ENCODE measurements at places on chromosomes 13 and 19.

- no peak for DNase-seq
- H3K4me3 ChIP-seq, result no peak overlapping the region
- H3K36me3 ChIP-seq, result no peaks in the 10 kb centered on the region
- H3K27ac ChIP-seq, result no peak overlapping the region
Measured at GRCh38 chr19:42407816-42408175, 17.7 kb upstream of the CNFN start.

DNA sequence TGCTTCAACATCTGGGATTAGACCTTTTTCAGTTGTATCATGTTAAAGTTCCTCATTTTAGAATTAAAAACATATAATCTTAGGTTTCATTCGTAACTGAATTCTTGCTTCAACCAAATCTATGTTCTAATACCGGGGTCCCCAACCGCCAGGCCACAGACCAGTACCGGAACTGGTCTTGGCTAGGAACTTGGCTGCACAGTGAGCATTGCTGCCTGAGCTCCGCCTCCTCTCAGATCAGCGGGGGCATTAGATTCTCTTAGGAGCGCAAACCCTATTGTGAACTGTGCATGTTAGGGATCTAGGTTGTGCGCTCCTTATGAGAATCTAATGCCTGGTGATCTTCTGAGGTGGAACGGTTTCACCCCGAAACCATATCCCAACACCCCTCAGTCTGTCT lies 19.2 kb downstream of the ITM2B start:
- H3K4me3 ChIP-seq, result no peak overlapping the region
- no peak for DNase-seq

DNA sequence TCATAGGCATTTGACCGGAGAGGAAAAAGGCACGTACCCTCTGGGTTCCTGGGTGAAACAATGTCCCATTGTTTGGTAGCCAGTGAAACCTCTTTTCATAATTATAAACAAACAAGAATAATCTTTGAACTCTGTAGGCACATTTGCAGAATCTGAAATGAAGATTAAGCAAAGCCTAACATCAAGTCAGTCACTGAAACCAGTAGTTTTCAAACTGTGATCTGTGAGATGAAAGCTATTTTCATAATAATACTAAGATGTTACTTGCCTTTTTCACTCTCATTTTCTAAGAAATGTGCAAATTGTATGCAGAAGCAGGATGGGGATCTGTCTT lies 105.4 kb downstream of the WDFY2 start:
- H3K4me1 ChIP-seq, result no peaks in the 10 kb centered on the region
- no peak overlapping the region for H3K27ac ChIP-seq
- H3K36me3 ChIP-seq, result no peaks in the 10 kb centered on the region
- H3K27me3 ChIP-seq, result no peaks in the 10 kb centered on the region
- DNase-seq, result no peak

- no peaks in the 10 kb centered on the region for H3K27me3 ChIP-seq
- no peaks in the 10 kb centered on the region for H3K4me1 ChIP-seq
- DNase-seq, result no peak
- no peak overlapping the region for H3K4me3 ChIP-seq
- H3K36me3 ChIP-seq, result no peaks in the 10 kb centered on the region
- no peak overlapping the region for H3K27ac ChIP-seq
Measured at GRCh38 chr13:44493213-44493812, 82.8 kb downstream of the TSC22D1 start.

DNA sequence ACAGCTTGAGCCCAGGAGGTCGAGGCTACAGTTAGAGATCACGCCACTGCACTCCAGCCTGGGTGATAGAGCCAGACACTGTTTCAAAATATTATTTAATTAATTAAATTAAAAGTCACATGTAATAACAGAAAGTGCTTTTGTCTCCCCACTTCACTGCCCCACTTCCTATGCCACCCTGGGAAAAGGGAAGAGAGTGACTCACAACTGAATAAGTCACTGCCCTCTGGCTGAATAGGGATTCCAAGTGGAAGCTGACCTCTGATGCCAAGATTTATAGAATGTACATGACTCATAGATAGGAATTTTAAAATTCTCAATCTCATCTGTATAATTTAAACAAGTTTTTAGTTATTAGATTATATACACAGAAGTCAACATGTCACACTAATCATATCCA lies 22.2 kb upstream of the ERVV-1 start:
- H3K4me3 ChIP-seq, result no peak overlapping the region
- H3K36me3 ChIP-seq, result no peaks in the 10 kb centered on the region
- no peak overlapping the region for H3K27ac ChIP-seq
- H3K27me3 ChIP-seq, result no peaks in the 10 kb centered on the region
- no peaks in the 10 kb centered on the region for H3K4me1 ChIP-seq

DNA sequence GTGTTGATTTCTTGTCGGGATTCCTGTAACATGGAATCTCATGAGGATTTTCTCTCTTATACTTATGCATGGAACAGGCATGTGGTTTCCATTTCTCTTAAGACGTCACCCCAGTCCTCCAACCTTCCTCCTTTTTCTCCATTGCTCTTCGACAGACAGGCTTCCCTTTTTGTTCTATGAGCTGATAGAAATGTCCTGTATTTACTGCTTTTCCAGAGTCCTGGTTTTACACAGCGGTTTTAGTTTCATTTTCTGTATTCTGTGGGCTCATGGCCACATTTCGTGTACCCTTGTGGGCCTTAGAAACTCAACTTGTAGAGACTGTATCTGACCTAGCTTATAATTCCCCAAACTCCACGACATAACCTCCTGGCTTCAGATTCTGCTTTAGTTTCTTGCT lies 113.1 kb downstream of the PAN3 start:
- no peaks in the 10 kb centered on the region for H3K4me1 ChIP-seq
- H3K27ac ChIP-seq, result no peak overlapping the region
- H3K4me3 ChIP-seq, result no peak overlapping the region
- no peaks in the 10 kb centered on the region for H3K27me3 ChIP-seq
- DNase-seq, result no peak

DNA sequence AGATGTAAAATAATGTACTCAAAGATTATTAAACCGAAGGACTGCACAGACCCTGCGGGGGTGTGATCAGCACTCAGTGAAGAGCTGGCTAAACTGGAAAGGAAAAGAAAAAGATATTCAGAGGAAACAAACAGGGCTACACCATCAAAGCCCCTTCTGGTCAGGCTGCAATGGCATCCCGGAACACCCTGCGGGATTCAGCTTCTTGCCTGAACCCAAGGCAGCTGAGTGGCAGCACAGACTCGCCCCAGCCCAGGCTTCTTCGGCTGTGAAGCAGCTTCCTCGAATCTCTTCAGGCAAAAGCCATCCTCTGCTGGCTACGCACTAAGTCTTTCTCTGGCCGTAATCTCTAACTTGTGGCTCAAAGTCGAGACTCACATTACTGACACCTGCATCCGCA lies 220.9 kb downstream of the TEX29 start:
- no peak for DNase-seq
- no peak overlapping the region for H3K4me3 ChIP-seq
- H3K4me1 ChIP-seq, result no peaks in the 10 kb centered on the region

GRCh38 chr13:33004511-33004910 lies 11.7 kb upstream of the KL start:
- no peaks in the 10 kb centered on the region for H3K4me1 ChIP-seq
- peak; percentile 14 for DNase-seq
- H3K27me3 ChIP-seq, result no peaks in the 10 kb centered on the region
- H3K27ac ChIP-seq, result no peak overlapping the region

DNA sequence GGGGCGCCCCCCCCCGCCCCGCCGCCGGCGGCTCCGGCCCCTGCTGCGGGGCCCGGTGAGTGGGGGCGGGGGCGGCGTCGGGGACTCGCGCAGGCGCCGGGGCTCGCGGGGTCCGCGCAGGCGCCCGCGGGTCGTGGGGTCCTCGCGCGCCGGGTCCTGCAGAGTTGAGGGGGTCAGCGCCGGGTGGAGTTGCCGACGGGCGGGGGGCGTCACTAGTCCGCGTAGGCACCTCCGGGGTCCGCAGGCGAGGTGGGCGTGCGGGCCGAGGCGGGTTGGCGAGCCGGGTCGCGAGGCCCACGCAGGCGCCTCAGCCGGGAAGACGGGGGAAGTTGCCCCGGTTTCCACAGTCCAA lies 365 bp downstream of the PPP6R1 start:
- H3K4me1 ChIP-seq, result peaks cover 3% of the 10 kb centered on the region
- H3K27ac ChIP-seq, result peak overlapping the region; percentile 87
- no peak for DNase-seq

GRCh38 chr19:662207-662961 lies 630 bp downstream of the RNF126 start:
- H3K36me3 ChIP-seq, result peaks cover 6% of the 10 kb centered on the region
- H3K27me3 ChIP-seq, result no peaks in the 10 kb centered on the region
- peaks cover 4% of the 10 kb centered on the region for H3K4me1 ChIP-seq
- peak overlapping the region; percentile 64 for H3K27ac ChIP-seq

- no peak for DNase-seq
- no peaks in the 10 kb centered on the region for H3K4me1 ChIP-seq
- no peak overlapping the region for H3K4me3 ChIP-seq
- no peaks in the 10 kb centered on the region for H3K27me3 ChIP-seq
Measured at GRCh38 chr19:40314656-40315055, 29.5 kb upstream of the AKT2 start.

DNA sequence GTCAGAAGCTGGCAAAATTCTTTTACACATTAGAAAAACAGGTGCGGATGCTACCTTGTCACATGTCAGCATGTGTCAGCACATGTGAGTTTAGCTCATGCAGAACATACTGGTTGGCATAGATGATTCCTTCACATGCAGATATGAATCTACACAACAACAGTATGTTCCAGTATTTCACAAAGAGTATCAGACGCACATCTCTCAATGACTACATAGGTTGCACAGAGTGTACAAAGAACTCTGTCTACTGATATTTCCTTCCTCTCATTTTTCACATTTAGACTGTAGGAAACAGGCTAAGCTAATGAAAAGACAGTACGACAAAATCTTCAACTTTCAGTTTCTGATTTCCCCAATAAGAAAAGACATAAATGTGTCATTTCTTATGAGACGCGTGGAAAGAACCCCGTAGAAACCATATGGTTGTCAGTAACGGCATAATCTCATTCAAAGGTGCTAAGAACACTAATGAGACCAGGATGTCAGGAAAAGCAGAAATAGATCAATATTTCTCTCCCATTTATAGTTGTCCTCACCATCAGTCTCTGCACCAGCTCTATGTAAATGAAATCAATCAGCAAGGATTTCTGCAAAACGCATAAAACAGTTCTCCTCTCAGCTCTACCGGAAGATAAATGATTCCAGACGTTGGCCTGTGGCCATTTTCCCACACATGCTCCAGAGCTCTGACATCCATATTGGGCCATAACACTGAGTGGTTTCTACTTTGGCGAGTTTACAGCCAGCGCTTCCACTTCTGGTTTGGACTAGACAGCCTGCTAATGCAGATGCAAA lies 81.2 kb downstream of the STARD13 start:
- H3K27ac ChIP-seq, result peak overlapping the region; percentile 71
- H3K27me3 ChIP-seq, result no peaks in the 10 kb centered on the region
- H3K36me3 ChIP-seq, result peaks cover 5% of the 10 kb centered on the region
- H3K4me1 ChIP-seq, result peaks cover 31% of the 10 kb centered on the region
- DNase-seq, result peak; percentile 95

- H3K27me3 ChIP-seq, result no peaks in the 10 kb centered on the region
- no peaks in the 10 kb centered on the region for H3K36me3 ChIP-seq
- no peak overlapping the region for H3K4me3 ChIP-seq
- H3K27ac ChIP-seq, result no peak overlapping the region
- H3K4me1 ChIP-seq, result no peaks in the 10 kb centered on the region
Measured at GRCh38 chr19:30249911-30250310, 122.3 kb upstream of the ZNF536 start.

- H3K27ac ChIP-seq, result no peak overlapping the region
- no peaks in the 10 kb centered on the region for H3K36me3 ChIP-seq
- no peaks in the 10 kb centered on the region for H3K27me3 ChIP-seq
- no peak overlapping the region for H3K4me3 ChIP-seq
- H3K4me1 ChIP-seq, result peaks cover 4% of the 10 kb centered on the region
- peak; percentile 83 for DNase-seq
Measured at GRCh38 chr13:87999240-87999700, 328.1 kb downstream of the SLITRK5 start.

- no peak overlapping the region for H3K27ac ChIP-seq
- H3K4me3 ChIP-seq, result no peak overlapping the region
- H3K36me3 ChIP-seq, result no peaks in the 10 kb centered on the region
- H3K27me3 ChIP-seq, result no peaks in the 10 kb centered on the region
- peak; percentile 75 for DNase-seq
Measured at GRCh38 chr13:50353651-50354415, 338.6 kb downstream of the KCNRG start.

GRCh38 chr13:47178090-47178950 lies 281.5 kb upstream of the HTR2A start:
- no peaks in the 10 kb centered on the region for H3K36me3 ChIP-seq
- DNase-seq, result no peak
- no peak overlapping the region for H3K4me3 ChIP-seq
- peaks cover 4% of the 10 kb centered on the region for H3K4me1 ChIP-seq
- no peak overlapping the region for H3K27ac ChIP-seq
- no peaks in the 10 kb centered on the region for H3K27me3 ChIP-seq

GRCh38 chr13:72754111-72754510 lies 26.4 kb downstream of the BORA start:
- H3K27me3 ChIP-seq, result no peaks in the 10 kb centered on the region
- H3K4me1 ChIP-seq, result no peaks in the 10 kb centered on the region
- no peak for DNase-seq
- H3K36me3 ChIP-seq, result peaks cover 9% of the 10 kb centered on the region

- DNase-seq, result peak; percentile 67
- no peaks in the 10 kb centered on the region for H3K36me3 ChIP-seq
- peaks cover 6% of the 10 kb centered on the region for H3K4me1 ChIP-seq
- no peaks in the 10 kb centered on the region for H3K27me3 ChIP-seq
- H3K27ac ChIP-seq, result no peak overlapping the region
- H3K4me3 ChIP-seq, result no peak overlapping the region
Measured at GRCh38 chr13:109844396-109844795, 58.0 kb upstream of the IRS2 start.

DNA sequence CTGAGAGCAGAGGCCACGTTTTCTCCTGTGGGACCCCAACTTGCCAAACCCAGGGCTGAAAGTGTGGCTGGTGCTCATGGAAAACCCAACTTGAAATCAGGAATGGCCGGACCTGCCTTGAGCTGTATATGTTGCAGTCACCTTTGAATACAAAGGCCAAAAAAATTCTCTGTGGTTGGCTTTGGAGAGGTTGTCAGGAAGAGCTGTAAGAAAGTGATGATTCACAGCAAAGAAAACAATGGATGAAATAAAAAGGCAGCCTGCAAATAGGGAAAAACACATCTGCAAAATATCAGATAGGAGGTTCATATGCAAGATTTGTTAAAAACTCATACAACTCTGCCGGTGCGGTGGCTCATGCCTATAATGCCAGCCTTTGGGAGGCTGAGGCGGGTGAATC lies 715.8 kb downstream of the UQCRFS1 start:
- DNase-seq, result peak; percentile 89
- no peaks in the 10 kb centered on the region for H3K36me3 ChIP-seq
- no peak overlapping the region for H3K4me3 ChIP-seq
- H3K4me1 ChIP-seq, result no peaks in the 10 kb centered on the region
- no peak overlapping the region for H3K27ac ChIP-seq

GRCh38 chr19:52936151-52936953 lies 13.1 kb upstream of the ZNF888 start:
- H3K4me3 ChIP-seq, result no peak overlapping the region
- no peaks in the 10 kb centered on the region for H3K27me3 ChIP-seq
- no peaks in the 10 kb centered on the region for H3K4me1 ChIP-seq
